ENCODE measurements at places on chromosomes 7 and 10.

- no peak for DNase-seq
Observed at GRCh38 chr7:143462045-143462444, 15.6 kb upstream of the TAS2R41 start.

GRCh38 chr10:22832851-22833250 lies 95.0 kb upstream of the ARMC3 start:
- DNase-seq, result no peak

- peak; percentile 85 for DNase-seq
Observed at GRCh38 chr10:514137-514671, 175.3 kb downstream of the DIP2C start.

DNA sequence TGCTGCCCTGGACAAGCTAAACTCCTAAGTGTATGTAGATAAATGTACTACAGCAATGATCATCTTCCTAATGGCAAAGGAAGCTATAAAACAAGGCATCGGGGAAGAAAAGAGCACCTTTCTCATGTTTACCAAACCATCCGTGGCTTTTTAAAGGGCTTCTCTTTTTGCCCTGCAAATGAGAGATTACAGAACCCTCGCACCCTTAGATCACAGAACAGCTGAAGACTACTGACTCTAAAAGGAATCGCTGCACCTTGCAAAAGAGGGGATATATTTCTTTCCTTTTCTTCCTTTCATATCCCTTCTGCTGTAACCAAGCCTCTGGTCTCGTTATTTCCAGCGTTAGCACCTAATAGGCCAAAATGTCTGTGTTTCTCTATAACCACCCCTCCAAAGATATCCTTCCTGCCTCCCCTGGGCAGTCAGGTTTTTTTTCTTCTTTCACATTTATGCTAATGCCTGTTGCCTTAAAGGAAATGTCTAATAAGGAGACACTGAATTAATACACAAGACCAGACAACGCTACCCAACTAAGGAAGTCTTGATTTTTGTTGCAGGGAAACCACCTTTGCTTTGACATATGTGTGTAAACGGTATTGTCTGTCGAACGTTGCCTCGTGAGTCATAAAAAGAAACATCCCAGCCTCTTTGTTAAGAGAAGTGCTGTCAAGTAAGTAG lies 10.5 kb downstream of the ST8SIA6 start:
- DNase-seq, result no peak

DNA sequence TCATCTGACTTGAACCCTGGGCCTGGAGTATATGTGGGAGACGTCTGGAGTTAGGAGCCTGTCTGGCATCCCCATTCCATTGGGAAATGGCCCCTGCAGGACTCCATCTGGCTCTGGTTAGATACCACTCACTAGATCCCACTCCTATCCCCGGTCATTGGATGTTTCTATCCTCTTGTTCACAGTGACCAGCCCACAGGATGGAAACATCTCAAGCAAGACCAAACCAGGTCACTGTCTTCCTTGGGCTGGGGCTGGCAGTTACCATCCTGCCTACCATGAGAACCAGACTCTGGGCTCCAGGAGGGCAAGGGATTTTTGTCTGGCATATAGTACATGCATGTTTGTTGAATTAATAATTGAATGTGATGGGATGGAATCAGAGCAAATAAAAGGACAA lies 415.7 kb downstream of the GRID1 start:
- no peak for DNase-seq

DNA sequence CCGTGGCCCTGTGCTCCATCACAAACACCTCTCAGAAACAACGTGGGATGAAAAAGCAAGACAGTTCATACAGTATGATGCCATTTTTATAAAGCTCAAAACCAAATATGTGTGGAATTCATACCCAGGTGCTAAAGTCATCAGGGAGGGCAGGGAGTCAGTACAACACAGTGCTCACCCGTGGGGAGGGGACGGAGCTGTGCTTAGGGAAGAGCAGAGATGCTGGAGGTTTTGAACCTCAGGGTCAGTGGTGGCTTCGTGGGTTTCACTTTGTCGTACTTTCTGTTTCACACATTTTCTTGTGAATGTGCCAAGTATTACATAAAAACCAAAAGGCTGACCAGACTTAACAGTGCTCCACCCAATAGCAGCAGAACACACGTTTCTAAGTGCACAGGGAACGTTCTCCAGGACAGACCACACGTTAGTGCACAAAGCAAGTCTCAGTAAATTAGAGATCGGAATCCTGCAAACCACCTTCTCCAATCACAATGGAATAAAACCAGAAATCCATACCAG lies 21.2 kb downstream of the ZMIZ2 start:
- no peak for DNase-seq

DNA sequence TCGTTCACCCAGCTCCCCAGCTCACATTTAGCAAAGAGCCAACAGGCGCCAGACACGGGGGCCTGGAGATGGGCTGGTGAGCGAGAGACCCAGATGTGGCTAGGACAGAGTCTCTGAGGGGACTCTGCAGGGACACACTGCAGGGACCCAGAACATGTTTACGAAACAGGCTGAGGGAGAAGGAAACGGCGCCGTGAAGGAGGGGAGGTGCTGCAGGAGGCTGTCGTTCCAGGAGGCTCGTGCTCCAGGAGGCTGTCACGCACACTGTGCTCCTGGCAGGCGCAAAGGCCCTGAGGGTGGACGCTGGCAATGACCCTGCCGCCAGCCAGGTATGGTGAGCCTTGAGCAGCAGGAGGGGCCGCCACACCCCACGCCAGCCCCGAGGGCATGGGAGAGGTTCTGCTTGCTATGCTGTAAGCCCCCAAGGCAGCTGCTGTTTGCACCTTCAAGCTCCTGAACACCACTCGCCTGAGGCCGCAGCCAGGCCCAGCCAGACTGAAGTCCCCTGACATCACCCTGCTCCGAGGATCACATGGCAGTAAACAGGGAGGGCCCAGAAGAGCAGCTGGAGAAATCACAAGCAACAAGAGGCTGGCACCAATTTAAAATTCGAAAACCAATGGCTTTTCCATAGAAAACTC lies 27.3 kb downstream of the ADAP1 start:
- no peak for DNase-seq

DNA sequence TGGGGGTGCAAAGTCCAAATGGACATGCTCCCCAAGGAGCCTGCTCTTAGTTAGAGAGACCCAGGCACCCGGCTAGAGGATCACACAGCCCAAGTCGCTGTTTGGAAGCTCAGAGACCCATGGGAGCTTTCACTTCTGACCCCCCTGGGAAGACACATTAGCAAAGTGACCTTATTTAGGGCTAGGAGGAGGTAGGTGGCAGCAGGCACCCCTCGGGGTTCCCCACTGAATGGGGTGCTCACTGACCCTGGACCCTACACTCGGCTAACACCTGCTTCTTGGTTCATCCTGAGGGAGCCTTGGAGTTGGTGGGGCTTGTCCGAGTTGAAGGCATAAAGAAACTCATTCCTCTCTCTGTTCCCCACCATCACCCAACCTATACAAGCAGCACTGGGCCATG lies 27.1 kb upstream of the HABP2 start:
- no peak for DNase-seq

DNA sequence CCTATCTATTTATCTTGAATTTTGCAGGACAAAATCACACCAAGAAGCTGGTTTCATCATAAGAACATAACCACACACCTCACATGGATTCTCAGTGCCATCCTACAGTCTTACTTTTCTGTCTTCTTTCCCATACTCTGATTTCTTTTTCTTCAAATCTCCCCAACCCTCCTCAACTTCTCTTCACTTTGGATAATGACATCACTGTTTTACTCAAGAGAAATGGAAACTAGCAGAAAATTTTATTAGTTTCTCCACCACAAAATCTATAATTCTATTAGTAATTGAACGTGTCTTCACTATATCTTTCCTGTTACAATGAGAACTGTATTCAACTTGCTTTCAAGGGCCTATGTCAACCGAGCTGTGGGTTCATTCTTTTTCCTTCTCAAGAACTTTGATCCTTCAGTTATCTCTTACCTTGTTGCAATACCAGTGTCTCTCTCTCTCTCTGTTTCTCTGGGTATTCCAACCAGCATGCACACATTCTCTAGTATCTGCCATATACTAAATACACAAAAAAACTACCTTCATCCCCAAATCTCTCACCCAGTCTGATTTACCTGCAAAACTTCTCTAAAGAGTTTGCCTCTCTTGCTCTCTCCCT lies 35.4 kb upstream of the FAM3C start:
- DNase-seq, result no peak

DNA sequence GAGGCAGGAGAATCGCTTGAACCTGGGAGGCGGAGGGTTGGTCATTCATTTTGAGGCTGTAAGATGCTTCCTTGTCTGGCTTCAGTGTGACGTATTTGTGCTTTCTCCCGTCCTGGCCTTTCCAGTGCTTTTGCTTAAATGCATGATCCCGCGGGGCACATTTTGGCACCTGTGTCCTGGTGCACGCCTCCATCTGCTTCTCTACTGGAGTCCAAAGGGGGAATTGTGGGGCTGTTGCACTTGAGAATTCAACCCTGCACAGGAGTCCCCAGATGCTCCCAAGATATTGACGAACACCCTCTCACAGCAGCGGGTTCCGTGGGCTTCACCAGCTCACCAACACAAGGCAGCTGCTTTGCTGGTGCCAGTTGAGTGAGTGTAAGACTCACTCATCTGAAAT lies 10.3 kb upstream of the LRRC27 start:
- no peak for DNase-seq

DNA sequence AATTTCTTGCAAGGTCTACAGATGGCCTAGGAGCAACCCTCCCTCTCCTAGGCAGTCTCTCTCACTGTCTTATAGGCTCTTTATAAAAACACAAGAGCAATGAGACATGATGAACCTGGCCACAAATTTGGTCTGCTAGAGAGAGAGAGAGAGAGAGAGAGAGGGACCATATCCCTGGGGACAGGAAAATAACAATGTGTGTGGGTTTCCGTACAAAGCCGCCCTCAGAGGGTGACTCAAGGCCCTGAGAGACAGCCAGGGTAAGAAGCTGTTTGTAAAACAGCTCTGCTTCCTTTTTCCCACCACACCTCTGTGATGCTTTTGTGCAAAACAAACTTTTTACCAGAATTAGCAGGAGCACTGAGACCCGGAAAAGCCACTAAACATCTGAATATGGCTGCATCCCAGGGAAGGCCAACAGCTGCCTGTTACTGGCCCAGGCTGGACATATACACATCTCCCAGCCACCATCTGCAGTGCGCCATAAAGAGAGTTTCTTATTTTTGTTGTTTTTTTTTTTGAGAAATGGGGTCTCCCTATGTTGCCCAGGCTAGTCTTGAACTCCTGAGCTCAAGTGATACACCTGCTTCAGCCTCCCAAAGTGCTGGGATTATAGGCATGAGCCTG lies 18.4 kb downstream of the GIMAP5 start:
- DNase-seq, result no peak

DNA sequence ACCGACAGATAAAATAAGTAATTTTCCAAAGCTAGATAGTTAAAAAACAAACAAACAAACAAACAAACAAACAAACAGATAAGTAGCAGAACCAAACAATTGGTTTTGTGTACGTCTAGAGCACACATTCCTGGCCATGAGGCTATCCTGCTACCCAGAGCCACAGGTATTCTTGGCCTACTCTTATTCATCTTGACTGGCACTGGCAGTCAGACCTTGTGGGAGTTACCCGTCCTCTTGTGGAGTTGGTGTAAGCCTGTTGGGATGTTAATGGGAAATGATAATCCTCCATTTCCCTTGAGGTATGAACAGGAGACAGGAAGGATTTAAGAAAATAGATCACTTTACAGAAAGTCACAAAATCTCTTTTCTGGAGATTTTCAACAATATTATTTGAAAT lies 142.4 kb upstream of the MEOX2 start:
- DNase-seq, result no peak

- DNase-seq, result no peak
Observed at GRCh38 chr10:115022733-115023132, 70.4 kb upstream of the ATRNL1 start.

GRCh38 chr10:90912854-90913479 lies 7.9 kb downstream of the ANKRD1 start:
- DNase-seq, result no peak

- peak; percentile 40 for DNase-seq
Observed at GRCh38 chr10:119028900-119029612, 458 bp upstream of the NANOS1 start.

DNA sequence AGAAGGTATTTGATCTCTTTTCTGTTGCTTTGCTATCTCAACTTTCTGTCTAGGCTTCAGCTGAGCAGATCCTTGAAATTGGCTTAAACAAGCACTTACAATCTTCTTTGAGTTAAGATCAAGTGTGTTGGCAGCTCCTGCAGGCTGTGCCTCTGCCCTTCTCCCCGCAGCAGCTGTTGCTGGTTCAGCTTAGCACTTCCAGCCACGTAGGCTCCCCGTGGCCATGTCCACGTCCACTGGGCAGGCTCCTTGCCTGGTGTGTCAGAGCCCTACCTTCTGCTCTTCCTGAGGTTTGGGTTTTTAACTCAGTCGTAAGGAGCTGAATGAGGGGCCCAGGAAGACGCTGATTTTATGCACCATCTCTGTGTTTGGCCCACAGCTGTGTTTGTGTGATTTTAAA lies 47.2 kb downstream of the CAMK1D start:
- no peak for DNase-seq

- DNase-seq, result no peak
Observed at GRCh38 chr7:19392246-19392645, 247.0 kb upstream of the FERD3L start.

- no peak for DNase-seq
Observed at GRCh38 chr10:49094646-49095045, 20.7 kb downstream of the VSTM4 start.

- no peak for DNase-seq
Observed at GRCh38 chr7:110590415-110590814, 500.5 kb upstream of the LRRN3 start.

DNA sequence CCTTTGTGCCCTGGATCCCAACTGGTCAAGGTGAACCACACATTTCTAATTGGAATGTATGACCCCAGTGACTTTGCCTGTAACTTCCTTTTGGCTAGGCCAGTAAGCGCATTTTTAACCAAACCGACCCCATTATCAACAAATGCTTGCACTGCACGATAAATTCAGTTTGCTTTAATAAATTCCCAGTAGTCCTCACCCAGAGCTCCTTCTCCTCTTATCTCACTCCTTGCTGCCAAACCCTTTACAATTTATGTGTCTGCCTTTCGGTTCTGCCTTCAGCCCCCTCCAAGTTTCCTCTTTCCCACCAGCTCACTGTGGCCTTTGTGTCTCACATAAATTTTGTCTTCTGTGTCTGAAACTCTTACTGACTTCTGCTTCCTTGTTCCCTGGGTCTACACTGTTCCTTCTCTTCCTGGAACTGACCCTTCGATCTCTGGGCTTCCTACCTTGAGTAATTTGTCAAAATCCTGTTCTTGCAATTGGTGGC lies 59.0 kb downstream of the TBXAS1 start:
- DNase-seq, result no peak

DNA sequence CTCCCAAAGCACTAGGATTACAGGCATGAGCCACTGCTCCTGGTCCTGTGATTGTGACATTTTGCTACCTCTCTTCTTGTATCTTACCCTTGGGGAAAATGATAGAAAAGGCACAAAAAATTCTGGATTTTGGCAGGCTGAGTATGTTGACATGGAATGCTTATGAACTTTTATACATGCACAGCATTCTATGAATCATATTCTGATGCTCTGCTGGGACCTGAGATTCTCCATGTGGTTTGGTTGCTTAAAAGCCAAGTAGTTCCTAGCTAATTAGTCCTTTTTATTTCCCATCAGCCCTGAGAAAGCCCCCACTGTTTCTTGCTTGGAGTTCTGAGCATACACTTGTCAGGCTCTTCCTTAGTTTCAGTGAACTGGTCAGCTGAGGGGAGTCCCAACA lies 8.3 kb upstream of the KAZALD1 start:
- DNase-seq, result no peak
